ENCODE measurements at places on chromosomes 2 and 18.

DNA sequence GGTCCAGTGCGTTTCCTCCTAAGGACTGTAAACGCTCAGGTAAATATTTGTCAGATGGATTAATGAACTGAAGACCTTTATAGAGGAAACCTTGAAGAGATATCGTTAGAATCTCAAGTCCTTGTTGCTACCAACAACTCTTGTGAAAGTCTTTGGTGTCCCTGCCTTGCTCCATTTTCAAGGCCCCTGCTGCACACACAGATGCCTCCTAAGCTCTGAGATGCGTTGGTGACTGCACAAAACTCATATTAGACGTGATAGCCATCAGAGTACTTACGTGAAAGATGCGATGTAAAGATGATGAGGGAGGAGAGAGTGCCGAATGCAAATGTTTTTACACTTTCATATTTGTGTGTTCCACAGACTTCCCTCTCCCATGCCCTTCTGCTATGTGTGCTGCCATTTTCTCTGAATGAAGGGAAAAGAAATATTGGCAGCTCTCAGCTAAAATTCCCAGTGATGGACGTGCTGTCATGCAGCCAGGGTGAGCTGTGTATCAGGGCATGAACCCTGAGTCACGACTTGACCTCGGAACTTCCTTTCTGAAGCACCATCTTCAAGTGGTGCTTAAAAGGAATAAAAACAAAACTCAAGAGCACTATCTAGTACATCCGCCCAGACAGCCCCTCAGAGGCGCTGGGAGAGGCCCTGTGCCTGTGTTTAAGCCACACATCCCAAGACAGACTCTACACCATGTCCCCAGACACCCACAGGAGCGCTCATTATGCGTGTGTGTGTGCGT, 117.4 kb downstream of the FAM210A start:
- no peak for DNase-seq

GRCh38 chr2:4412637-4413187, 709.3 kb downstream of the DCDC2C start:
- DNase-seq, result no peak

DNA sequence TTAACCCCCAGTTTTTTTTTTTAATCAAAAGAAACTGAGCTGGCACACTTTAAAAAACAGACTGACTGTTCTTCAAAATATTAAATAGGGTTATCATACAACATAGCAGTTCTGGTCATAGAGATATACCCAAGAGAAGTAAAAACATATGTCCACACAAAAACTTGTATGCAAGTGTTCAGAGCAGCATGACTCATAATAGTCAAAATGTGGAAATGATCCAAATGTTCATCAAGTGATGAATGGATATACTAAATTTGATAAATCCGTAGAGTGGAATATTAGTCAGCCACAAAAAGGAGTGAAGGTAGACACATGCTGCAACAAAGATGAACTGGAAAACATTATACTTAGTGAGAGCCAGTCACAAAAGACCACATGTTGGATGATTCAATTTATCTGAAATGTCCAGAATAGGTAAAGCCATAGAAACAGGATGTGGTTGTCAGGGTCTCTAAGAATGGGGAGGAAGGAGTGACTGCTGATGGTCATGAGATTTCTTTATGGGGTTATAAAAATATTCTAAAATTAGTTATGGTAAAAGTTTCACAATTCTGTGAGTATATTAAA, 5.1 kb downstream of the SMIM21 start:
- DNase-seq, result no peak

DNA sequence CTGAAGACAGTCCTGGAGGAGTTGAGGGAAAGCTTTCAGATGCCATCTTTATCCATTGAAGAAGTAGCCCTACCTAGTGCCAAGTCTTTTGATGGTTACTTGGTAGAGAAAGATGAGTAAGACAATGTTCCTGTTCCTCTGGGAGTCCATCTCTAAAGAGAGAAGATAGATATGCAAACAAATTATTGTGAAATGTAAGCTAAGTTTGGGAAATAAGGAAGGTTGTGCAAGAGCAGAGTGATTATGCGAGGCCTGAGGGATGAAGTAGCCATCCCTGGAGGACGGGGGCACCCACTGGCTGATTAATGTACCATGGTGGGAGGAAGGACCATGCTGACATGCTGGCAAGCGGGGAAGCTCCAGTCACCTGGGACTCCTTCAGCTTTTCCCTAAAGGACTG, 994 bp upstream of the DTNA start:
- no peak for DNase-seq

GRCh38 chr2:195795879-195796278, 138.9 kb downstream of the SLC39A10 start:
- no peak for DNase-seq

DNA sequence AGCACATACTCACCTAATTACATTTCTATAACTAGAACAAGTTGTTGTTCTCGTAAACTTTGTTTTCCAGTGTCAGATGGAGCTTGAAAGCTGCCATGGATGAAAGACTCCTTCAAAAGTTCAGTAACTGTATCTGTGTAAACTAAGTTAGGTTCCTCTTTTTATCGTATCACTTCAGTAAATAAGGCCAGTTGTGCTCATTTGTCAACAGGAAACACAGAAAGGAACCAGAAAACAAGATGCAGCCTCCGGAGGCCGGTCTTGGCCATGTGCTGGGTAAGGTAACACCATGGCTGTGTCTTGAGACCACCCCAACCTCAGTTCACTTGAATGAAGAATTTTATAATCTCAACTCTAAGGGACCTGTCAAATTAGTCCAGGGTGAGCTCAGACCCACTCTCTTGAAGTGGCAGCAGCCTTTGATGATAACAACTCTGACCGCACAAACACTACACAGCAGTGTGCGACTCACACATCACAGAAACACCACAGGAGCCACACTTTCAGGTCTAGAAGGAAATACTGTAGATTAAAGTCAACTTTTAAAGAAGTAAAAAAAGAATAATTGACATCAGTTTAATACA, 213.8 kb downstream of the AFF3 start:
- no peak for DNase-seq

DNA sequence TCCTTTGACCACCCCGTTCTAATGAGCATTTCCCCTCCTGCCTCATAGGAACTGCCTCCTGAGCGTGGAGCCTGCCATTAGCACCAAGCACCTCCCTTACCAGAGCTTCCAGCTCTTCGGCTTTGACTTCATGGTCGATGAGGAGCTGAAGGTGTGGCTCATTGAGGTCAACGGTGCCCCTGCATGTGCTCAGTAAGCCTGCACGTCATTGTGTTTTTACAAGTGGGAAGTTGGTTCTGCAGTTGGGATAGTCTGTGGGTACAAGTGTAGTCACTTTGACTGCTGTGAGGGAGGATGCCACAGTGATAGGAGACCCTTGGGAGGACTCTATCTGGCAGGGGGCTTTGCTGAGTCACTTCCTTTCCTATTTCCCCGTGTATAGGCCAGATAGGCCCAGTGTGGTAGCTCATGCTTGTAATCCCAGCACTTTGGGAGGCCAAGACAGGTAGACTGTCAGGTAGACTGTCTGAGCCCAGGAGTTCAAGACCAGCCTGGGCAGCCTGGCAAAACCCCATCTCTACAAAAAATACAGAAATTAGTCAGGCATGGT, 22.0 kb upstream of the POLR1B start:
- no peak for DNase-seq

GRCh38 chr2:169664978-169665930, 29.0 kb downstream of the CFAP210 start:
- DNase-seq, result no peak

- no peak for DNase-seq
Measured at GRCh38 chr2:8133913-8134472, 547.9 kb upstream of the ID2 start.

DNA sequence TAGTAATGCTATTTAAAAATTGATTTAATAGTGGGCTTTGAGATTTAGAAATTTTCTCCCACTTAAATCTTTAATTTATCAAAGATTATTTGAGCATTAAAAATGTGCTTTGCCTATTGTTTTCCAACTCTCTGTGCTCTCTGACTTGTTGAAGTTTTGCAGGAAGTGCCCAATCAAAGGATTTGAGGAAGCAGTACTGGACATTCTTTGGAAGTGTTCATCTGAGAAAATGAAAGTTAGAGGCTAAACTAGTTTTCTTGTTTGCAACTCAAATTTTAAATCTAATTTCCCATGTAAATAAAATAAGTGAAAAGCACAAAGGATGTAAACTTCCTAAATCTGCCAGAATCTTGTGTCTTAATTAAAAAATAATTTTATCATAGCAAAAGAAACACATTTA, 89.1 kb downstream of the CAMKMT start:
- DNase-seq, result no peak

GRCh38 chr2:12169721-12170120, 423.3 kb downstream of the LPIN1 start:
- no peak for DNase-seq

GRCh38 chr2:134207589-134208209, 46.2 kb upstream of the MGAT5 start:
- peak; percentile 46 for DNase-seq

DNA sequence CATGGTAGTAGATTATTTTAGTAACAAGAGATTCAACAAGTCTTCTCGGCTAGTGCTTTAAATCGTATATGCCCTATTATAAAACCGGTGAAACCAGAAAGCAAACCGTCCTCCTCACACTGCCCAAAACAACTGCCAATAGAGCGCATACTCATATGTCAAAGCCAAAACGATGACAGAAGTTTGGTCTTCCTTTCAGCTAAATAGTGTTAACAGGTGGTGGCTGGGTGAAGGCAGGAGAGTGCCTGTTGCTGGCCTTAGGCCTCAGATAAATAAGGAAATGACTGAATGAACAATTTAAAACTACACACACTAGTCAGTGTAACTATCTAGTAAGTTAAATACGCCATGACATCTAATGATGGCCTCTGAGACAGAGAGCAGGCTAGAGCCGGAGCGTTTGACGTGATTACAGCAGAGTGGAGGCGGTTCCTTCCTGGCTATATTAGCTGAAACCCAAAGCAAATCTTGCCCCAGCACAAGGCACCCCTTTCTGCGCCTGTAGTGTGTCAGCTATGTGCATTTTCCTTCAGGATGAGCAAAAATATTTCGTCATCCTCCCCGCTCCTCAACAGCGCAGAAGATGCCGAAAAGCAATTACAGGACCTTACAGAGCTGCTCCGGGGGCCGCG, 1.6 kb downstream of the LONRF2 start:
- DNase-seq, result no peak

- no peak for DNase-seq
Measured at GRCh38 chr2:111957872-111958354, 59.5 kb downstream of the MERTK start.

DNA sequence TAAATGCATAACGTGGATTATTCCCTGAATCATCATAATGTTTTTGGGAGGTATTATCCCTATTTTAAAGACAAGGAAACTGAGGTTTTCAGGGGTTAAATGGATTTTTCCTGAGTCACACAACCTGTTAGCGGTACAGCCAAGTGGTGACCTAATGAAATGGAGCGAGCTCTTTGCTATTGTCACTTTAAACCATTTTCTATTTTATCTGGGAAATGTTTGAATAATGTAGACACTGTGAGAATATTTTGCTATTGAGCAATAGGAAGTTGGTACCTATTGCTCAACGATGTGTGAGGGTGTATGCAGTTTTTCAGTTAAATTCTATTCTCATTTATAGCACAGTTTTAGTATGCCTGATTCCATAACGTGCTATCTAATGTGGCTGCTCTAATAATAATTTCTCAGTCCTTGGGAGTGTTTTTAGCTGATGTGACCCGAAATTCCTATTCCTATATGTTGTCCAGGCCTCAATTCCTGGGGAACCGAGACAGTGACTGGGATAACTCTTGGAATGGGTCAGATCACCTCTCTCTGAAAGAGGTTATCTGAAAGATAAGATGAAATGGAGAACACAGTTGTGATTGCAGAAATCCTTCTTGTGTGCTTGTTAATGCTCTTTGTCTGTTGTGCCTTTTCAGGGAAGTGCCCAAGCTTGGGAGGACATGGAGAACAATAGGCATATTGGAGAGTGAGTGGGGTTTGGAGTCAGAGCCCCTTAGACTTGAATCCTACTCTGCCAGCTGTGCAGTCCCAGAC, 38.4 kb downstream of the ABCB11 start:
- no peak for DNase-seq

DNA sequence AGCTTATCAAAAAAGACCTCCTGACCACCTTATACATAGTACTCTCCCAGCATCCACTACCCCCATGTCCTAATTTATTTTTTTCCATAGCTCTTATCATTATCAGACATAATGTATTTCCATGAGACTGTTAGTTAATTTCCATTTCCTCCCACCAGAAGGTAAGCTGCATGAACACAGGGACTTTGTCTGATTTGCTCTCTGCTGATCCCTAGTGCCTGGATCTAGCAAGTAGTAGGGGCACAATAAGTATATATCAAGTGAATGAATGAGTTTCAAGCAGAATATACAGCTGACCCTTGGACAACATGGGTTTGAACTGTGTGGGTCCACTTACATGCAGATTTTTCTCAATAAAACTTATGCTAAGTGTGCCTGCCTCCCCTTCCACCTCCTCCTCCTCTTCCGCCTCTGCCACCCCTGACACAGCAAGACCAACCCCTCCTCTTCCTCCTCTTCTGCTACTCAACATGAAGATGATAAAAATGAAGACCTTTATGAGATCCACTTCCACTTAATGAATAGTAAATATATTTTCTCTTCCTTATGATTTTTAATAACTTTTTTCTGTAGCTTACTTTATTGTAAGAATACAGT, 53.8 kb downstream of the CTAGE1 start:
- no peak for DNase-seq

DNA sequence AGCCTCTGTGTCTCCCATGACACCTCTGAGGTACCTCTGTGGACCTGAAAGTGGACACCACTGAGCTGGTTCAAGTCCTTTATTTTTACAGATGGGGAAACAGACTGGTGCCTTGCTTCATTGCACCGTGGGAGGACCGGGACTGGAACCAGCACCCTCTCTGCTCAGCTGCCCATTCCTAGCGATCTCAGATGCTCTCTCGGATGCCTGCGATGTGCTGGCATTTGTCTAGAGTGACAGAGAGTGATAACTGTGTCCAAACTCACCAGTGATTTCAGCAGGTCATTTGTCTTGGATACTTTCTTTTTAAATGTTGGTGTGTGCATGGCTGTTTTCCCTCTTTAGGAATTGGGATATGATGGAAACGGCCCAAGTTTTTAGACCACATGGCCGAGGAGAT, 30.1 kb upstream of the LYPD6B start:
- DNase-seq, result no peak

- no peak for DNase-seq
Measured at GRCh38 chr2:164023896-164024295, 288.1 kb upstream of the FIGN start.

DNA sequence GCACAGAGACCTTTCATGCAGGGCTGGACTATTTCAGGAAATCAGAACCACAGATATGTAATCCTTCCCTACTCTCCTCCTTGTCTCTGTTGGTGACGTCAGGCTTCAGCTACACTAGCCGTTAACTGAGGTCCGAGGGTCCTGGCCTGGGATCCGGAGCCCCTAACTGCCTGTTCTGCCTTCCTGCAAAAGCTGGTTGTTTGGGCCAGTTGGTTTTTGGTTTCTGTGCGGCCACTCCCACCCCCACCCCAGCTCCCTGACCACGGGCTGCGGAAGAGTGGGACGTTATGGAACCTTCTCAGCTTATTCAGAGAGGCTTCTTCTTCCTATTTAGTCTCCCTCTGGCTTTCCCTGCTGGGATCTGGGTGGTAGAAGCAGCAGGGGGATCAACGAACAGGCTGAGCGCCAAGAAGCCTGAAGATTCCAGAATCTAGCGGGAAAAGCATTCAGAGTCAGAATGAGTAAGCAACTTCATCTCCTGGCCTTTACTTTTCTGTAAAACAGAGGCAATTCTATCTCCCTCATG, 49.3 kb upstream of the ROCK2 start:
- DNase-seq, result no peak

All from stimulated activated CD4-positive, alpha-beta T cell treated with anti-CD3 and anti-CD28 coated beads, Interleukin-15, amount 100 ng/mL, for 1 hour (primary cell).